ENCODE measurements at places on chromosomes 2 and 18.

DNA sequence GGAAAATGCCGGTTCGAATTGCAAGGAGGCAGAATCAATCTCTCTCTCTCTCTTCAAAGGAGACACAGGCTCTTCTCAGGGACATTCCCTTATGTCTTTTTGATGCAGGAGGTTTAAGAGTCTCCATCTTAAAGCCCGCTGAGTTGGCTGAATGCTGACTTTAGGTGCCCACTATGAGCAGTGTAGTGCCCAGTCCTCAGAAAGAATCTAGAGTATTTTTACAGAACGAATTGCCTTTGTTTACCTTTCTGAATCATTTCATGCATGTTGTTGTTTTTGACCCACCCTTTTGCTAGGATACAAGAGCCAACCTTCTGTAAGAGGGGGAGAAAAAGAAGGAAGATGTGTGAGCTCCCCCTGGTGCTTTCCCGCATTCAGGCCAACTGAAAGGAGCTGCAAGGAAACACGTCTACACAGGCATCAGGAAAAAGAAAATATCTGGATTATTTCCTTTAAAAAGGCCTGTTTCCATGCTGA, 193.5 kb upstream of the TCF4 start:
- peak; percentile 61 for DNase-seq

DNA sequence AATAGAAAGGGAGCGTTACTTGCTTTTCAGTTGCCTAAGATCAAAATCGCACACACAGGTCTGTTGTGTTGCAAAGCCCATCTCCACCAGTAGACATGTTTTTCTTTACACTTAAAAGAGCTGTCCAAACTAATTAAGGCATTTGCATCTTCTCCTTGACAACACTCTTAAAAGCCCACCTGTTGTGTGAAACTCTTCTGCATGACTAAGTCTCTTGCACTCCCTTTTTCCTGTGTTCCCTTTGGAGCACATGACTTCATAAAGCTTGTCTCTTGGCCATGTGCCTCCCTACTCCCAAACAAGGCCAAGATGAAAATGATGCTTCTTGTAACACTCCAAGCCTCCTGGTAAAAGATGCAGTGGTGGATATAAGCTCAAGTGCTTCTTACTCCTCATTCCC, 26.1 kb downstream of the PID1 start:
- no peak for DNase-seq

DNA sequence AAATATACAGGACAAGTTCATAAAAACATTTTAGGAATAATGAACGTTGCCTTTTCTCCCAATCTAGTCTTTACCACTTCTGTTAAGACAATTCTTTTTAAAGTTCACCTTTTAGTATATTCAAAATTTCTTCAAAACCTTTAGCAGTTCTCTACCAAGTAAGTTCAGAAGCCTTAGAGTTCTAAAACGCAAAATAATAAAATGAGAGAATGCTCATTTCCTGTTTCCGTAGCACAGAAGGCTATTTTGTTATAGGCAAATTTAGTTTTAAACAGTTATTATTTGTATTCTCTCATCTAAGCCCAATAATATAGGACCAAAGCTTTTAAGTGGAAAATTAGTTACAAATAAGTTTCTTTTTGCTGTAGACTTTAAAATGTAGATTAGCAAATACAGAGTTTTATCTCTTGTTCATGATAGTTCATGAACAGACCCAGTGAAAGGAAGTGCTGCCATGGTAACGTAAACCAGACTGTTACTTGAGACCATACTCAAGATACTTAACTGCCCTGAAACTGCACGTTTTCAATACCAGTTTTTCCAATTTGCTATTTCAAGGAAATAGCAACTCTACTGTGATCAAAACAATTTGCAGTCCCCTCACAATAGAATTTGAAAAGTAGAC, 173.1 kb upstream of the STON1 start:
- DNase-seq = no peak

- DNase-seq = no peak
These were observed 220.0 kb upstream of the CYP26B1 start for GRCh38 chr2:72367530-72368225.

GRCh38 chr2:157853211-157853610, 22.9 kb downstream of the ACVR1 start:
- no peak for DNase-seq

DNA sequence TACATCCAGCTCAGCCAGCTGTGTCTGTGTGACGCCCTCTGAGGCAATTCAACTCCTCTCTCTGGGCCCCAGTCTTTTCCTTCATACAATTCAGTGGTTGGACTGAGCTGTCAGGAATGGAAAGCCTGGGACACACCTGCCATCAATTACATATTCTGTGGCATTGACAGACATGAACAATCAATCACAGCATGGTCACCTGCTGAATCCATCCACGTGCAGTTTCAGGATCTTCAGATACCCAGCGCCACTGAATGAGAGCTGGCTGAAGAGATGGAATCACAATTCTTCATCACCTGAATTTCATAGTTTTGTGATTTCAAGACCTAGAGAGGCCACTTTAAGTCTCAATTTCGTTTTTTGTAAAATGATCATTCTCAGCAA, 5.1 kb downstream of the ADRA2B start:
- no peak for DNase-seq

GRCh38 chr2:110216803-110217202, 4.5 kb upstream of the MTLN start:
- DNase-seq = no peak

GRCh38 chr2:203693242-203693879, 13.1 kb upstream of the CD28 start:
- no peak for DNase-seq

DNA sequence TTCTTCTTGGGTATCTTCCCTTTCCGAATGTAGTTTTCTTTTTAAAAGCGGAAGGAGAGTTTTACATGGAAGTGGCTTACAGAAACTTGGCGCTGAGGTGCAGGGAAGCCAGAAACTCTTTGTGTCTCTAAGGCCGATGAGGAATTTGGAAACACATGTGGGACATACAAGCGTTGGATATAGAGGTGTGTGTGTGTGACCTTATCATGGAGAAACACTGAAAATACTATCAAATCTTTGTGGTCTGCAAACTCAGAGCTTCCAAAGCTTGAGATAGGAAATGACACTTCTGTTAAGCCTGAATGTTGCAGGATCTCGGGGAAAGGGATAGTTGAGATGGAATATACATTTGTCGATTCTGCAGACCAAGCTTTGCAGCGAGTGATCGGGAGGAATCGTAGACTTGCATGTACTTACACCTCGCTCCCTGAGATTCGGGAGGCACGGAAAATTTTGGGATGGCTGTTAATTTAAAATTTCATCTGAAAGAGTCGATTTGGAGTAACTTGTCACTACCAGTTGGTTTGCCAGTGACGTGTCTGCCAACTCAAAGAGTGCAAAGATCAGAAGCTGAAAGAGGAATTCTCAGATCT, 1.0 kb downstream of the NAB1 start:
- DNase-seq = no peak

DNA sequence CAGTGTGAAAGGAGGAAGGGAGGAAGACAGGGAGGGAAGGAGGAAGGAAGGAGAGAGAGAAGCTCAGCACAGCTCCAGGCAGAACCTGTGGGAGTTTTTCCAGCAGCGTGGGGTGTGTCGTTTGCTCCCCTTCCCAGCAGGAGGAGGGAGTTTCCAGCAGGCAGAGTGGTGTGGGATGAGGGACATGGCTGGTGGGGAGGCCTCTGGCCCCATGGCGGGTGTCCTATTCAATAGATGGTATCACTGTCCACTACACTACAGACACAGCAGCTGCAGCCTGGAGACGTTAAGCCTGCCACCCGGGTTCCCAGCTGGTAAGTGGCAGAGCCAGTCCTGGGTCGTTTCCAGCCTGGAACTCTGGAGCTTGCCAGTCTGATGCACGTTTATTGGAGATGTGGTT, 44.7 kb downstream of the GLI2 start:
- no peak for DNase-seq

DNA sequence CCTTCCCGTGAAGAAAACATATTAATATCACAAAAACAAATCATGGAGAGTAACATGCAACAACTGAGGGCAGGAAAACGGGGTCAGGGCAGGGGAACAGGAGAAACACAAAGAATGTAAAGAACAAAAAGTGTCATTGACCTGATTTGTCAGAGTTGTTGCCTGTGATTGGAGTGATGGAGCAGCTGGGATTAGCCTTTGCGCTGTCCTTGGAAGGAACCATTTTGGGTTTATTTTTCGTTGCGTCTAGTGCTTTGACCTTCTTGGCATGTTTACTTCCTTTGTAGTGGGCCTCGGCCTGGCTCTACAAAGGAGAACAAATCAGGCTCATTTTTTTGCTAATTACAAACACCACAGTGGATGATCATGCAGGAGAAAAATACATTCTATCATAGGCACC, 218.5 kb upstream of the SESTD1 start:
- DNase-seq = no peak

- no peak for DNase-seq
These were observed 117.1 kb upstream of the DTNA start for GRCh38 chr18:34592961-34593382.

DNA sequence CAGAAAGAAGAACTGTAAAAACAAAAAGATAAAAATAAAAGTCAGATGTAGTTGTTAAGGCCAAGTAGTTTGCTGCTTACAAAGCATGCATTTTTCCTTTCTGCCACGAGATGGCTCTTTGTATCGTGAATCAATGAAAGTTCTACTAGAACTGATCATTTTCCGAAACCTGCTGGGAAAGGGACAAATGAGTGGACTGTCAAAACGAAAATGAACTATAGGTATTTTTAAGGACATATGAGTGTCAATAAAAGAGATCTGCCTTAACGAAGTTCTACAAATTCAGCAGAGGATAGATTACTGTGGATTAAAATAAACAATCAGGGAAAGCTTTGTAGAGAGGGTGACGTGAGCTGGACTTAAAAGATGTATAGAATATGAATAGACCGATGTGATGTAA, 15.0 kb upstream of the ELOA2 start:
- DNase-seq = no peak

DNA sequence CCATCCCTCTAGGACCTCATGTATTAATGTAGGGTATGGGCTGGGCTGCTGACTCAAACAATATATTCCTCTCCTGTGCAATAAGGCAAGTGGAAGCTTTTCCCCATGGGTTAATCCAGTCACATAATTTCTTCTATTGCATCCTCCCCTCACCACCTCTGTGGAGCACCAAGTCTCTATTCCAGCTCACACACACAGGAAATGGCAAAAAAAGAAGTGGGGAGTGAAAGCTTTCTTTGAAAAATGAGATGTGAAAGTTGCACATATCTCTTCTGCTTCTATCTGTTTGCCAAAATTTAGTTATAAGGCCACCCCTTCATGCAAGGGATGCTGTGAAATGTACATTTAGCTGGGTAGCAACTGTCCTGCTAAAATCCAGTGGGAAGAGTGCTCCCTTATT, 121.3 kb downstream of the CDC42EP3 start:
- no peak for DNase-seq

- DNase-seq = no peak
These were observed 246.1 kb upstream of the ST6GAL2 start for GRCh38 chr2:107132070-107132469.

DNA sequence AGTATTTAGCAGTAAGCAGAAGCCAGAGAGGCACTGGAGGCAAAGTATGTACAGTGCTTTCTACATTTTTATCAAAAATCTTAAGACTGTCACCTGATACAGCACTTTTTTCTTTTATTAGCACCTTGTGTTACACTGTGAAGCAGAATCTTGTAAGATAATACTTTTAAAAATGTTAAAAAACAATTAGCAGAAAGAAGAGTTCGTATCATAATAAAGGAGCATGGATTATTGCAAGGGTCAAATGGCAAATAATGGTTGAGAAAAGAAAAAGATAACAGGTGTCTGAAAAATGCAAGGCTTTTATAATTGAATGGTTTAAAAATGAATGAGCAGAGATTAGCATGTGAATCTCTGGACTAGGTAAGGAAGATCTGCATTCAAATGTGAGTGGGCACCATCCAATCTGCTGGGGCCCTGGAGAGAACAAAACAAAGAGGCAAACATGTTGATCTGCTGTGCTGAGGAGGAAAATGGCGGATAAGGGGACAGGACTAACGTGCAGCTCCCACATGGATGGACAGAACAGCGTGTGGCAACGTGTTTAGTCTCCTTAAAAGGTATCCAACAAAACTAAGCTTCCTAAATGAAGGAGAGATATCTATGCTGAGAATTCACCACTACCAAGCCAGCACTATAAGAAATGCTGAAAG, 9.5 kb downstream of the CEBPZOS start:
- no peak for DNase-seq

GRCh38 chr18:54210463-54210862, 14.0 kb downstream of the MBD2 start:
- DNase-seq = peak; percentile 8

DNA sequence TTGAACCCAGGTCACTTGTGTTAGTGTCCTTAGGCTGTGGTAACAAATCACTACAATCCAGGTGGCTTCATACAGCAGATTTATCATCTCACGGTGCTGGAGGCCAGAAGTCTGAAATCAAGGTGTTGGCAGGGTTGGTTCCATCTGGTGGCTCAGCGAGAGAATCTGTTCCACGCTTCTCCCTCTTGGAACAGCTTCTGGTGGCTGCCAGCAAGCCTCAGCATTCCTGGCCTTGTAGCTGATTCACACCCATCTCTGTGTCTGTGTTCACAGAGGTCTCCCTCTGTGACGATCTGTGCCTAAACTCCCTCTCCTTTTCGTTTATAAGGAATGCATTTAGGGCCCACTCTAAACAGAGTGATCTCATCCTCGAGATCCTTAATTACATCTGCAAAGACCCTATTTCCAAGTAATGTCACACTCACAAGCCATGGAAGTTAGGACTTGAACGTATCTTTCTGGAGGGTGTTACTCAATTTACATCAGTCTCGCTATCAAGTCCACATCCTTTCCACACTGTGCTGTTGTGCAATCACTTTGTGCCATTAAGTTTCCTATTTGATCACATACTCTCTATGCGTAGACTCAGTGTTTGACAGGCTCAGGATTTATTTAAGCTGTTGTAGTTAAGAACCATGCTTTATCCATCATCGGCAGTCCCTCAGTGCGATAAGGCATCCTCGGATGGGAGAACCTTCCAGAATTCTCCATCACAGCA, 164.4 kb downstream of the SOCS6 start:
- DNase-seq = no peak

GRCh38 chr2:33342705-33343104, 133.7 kb upstream of the RASGRP3 start:
- peak; percentile 1 for DNase-seq

GRCh38 chr2:195342061-195342460, 315.0 kb upstream of the SLC39A10 start:
- no peak for DNase-seq

DNA sequence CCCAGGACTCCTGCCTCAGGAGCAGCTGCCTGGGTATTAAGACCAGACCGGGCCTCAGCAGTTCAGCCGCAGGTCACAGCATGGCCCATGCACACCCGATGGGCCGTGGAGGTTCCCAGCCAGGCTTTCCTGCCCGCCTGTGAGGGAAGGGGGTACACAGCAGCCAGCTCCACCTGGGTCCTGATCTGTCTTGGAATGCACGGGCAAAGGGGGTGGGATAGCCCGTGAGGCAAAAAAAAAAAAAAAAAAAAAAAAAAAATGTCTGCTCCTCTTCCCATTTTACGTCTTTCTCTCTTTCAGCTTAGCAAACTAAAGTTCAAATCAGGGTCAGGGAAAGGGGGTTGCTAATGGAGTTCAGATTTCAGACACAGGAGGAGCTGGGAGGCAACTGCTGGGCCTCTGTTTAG, 385.2 kb downstream of the TNS1 start:
- DNase-seq = no peak

GRCh38 chr2:156189584-156189983, 142.9 kb downstream of the NR4A2 start:
- no peak for DNase-seq

GRCh38 chr2:91477731-91478672, 2786.5 kb downstream of the RPIA start:
- no peak for DNase-seq
